ENCODE measurements at places on chromosomes 13 and 19.

DNA sequence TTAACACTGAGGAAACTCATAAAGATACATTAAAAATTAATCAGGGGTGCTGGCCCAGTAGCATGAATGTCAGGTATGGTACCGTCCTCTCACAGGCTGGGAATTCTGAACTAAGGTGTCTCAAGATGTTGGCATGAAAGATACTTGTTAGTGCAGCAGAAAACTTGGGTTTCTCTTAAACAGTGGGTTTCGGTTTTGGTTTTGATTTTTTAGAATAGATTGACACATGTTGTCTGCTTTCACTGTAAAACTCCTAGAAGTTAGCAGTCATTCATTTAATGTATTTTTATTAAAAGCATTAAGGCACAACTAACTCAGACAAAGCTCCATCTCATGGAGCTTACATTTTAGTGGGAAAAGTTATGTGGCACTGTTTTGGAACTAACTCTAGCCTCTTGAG, 3.5 kb upstream of the OBI1 start:
- DNase-seq, result no peak

- peak; percentile 80 for DNase-seq
Measured at GRCh38 chr19:5407356-5407755, 47.9 kb upstream of the ZNRF4 start.

DNA sequence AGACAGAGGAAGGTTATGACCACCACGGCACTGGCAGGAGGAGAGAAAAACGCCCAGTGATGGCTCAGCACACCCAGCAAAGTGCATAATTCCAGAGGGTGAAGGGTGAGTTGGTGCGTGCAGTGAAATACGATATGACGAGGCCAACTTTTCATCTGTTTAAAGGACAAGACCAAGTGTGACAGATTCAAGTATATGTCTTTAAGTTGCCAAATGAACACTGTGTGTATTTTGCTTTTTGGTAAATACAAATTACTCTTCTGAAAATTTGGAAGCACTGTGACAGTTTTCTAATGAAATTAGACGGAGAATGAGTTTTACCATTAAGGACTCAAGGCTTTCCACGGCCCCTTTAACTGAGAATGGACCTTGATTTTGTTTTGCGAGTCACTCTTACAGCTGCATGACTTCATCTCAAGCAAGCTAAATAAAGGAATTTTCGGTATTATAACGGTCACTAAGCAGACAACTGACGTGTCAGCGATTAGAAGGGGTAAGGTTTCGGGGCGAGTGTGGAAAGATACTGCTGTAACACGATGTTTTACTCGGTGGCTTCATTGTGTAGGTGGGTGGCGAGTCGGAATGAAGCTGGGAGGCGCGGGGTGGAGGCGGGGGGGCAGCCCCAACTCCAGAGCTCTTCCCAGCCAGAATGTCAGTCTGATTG, 22.8 kb downstream of the COL4A2 start:
- no peak for DNase-seq

DNA sequence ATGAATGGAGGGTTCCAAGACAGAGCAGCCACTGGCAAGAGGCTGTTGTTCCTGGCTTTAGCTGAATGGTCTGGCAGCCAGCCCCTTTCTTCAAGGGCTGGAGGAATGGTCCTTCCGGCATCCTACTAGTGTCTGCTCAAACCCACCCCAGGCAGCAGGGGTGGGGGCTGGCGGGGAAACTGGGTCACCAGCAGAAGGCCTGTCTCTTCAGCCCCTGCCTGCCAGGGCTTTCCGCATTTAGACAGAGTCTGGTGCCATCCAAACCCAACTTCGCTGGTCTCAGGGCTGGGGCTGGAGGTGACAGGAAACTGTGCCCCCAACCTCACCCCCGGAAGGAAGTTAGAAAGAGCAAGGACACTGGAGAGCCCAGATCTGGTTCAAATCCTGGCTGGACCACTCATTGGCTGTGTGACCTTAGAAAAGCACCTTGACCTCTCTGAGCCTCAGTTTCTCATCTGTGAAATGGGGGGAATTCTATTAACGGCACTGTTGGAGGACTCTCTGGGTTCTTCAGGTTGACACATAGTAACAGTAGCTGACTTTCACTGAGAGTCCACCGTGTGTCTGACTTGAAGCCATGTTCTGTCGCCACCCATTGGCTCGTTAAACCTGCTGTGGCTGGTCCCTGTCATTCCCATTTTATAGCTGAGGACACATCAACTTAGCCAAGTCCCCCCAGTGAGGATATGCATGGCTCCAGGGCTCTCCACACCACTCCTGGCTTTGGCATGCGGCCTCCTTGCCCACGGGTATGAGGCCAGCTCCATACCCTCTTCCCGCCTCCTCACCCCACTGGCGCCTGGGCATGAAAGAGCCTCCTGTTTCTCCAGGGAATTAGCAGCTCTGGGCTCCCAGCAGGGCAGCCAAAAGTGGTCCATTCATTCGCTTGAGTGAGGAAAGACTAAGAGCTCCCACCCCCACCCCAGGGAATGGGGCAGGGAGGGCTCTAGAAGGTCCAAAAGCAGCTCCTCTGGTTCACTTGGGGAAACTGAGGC, 2.5 kb upstream of the NR2C2AP start:
- DNase-seq, result no peak

GRCh38 chr13:93420887-93421286, 194.3 kb downstream of the GPC6 start:
- DNase-seq, result peak; percentile 23

DNA sequence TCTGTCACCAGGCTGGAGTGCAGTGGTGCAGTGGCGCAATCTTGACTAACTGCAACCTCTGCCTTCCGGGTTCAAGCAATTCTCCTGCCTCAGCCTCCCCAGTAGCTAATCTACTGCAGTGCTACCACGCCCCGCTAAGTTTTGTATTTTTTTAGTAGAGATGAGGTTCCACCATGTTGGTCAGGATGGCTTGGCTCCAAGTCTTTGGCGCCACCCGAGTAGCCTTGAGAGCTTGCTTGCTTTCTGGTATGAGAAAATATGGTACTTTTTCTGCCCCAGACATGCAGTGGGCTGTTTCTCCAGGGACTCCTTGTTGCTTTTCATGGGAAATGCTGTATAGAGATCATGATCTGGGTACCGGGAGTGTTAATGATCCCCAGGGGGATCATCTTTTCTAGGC, 34.5 kb upstream of the GTF3A start:
- no peak for DNase-seq

- DNase-seq, result no peak
Measured at GRCh38 chr13:29502391-29503008, 93.0 kb downstream of the SLC7A1 start.

DNA sequence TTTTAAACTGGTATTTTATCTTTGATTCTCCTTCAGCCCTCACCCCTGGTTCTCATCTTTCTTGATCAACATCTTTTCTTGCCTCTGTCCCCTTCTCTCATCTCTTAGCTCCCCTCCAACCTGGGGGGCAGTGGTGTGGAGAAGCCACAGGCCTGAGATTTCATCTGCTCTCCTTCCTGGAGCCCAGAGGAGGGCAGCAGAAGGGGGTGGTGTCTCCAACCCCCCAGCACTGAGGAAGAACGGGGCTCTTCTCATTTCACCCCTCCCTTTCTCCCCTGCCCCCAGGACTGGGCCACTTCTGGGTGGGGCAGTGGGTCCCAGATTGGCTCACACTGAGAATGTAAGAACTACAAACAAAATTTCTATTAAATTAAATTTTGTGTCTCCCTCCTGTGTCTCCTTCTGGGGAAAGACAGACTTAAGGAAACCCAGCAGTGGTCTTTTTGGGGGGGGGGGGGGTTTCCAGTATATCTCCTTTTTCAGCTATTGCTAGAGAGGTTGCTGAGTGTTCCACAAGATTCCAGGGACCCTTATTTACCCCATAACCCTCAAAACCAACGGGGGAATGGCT, 1.5 kb upstream of the RAD23A start:
- no peak for DNase-seq

- no peak for DNase-seq
Measured at GRCh38 chr13:59488436-59488835, 675.3 kb downstream of the DIAPH3 start.

GRCh38 chr19:53989600-53990533, 1.6 kb upstream of the CACNG6 start:
- DNase-seq, result peak; percentile 18

GRCh38 chr13:42985312-42986175, 6.5 kb downstream of the EPSTI1 start:
- DNase-seq, result no peak

GRCh38 chr13:49351871-49352270, 92.0 kb downstream of the CAB39L start:
- no peak for DNase-seq

DNA sequence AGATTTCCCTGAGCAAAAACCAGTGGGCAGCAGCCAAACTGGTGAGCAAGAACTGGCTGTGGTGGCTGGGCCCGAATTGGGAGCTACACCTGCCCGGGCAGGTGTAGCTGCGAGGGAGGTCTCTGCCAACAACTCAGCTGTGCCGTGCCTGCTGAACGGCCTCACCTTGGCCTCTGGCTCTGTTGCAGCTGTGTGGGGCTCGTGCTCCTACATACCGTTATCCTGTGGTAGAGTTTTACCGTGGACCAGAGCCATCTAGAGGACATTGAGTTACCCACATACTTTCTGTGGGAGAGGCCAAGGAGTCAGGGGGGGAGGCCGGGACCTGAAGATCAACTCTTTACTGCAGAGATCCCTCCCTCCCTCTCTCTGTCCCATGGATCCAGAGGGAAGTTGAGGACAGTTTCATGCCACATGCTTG, 113.2 kb downstream of the TM9SF2 start:
- DNase-seq, result peak; percentile 66

DNA sequence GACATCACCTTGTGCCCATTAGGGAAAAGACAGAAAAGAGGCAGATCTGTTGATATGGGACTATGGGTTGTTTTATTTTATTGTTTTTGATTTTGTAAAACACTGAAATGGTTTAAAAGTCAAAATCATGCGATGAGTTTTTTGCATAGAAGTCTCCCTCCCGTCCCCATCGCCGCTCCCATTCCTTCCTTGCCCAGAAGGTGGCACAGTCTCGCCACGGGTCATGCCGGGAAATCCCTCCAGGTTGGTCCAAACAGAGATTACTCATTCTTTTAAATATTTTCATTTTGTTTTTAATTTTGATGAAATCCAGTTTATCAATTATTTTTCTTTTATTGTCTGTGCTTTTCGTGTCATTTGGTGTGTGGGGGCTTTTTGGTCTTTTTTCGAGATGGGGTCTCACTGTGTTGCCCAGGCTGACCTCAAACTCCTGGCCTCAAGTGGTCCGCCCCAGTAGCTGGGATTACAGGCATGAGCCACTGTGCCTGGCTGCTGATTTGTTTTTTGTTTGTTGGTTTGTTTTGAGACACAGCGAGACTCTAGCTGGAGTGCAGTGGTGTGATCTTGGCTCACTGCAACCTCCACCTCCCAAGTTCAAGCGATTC, 9.2 kb downstream of the PGPEP1 start:
- peak; percentile 79 for DNase-seq

- peak; percentile 33 for DNase-seq
Measured at GRCh38 chr13:45219938-45220375, 19.1 kb upstream of the KCTD4 start.
